Thymus (tissue), 14 donors: ENCODE measurements at places on chromosomes 7 and 10.

DNA sequence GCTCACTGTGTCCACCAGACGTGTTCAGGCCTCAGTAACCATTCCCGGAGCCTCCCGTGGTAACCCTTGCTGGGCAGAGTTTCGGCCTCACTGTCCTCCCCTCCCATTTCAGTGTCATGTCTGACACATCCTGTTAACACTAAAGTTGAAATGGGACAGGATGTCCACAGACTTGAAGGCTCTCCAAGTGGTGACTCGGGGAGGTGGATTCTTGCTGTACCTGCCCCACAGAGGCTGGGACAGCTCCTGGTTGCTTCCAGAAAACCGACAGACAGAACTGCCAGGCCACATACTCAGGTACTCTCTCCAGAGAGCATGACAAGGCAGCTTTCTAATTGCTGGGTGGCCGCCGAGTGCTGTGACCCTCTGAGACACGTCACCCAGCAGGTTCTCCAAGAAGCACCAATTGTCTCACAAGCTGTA lies 17.9 kb upstream of the CYTH3 start:
- no peak for DNase-seq

- DNase-seq: no peak
Observed at GRCh38 chr10:60041489-60042133, 135.3 kb upstream of the CCDC6 start.

- DNase-seq: no peak
Observed at GRCh38 chr10:96857301-96858012, 25.4 kb downstream of the LCOR start.

DNA sequence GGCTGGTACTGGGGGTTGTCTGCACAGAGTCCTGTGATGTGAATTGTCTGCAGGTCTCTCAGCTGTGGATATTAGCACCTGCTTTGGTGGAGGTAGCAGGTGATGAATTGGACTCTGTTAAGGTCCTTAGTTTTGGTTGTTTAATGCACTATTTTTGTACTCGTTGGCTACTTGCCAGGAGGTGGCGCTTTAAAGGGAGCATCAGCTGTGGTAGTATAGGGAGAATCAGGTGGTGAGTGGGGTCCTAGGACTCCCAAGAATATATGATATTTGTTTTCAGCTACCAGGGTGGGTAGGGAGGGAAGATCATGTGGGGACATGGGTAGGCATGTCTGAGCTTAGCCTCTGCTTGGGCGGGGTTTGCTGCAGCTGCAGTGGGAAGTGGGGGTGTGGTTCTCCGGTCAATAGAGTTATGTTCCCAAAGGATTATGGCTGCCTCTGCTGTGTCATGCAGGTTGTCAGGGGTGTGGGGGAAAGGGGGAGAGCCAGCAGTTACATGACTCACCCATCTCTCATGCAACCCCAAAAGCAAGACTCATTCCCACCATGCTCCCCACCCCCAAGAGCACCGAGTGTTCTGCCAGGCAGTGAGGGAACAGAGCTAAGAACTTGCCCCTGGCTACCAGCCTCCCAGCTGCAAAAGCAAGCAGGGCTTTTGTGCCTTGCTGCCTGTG lies 53.7 kb upstream of the ZNF273 start:
- DNase-seq: no peak
